ENCODE measurements at places on chromosomes 7 and 10.

DNA sequence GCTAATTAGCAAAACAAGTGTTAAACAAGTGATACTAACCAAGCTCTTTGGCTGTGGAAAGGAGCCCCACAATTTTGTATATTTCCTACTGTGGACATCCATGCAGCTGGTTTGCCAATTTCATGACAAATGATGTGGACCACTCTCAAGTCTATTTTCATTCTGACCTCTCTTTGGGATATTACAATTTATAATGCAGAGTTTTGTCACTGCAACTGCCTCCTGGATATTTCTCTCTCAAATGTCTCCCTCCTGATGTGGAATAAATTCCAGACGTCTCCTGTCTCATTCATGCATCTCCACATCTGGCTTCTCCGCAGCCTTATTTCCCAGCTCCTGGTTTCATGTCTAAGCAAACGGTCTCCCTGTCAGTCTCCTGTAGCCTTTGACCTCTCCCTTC, 80.6 kb upstream of the RHEB start:
- H3K4me3 ChIP-seq, result no peak overlapping the region
- no peak overlapping the region for H3K27ac ChIP-seq
- H3K4me1 ChIP-seq, result no peaks in the 10 kb centered on the region
- DNase-seq, result no peak
- no peaks in the 10 kb centered on the region for H3K27me3 ChIP-seq

GRCh38 chr7:30647589-30648364, 34.5 kb downstream of the CRHR2 start:
- H3K4me3 ChIP-seq, result no peak overlapping the region
- DNase-seq, result no peak
- H3K27ac ChIP-seq, result no peak overlapping the region
- H3K27me3 ChIP-seq, result no peaks in the 10 kb centered on the region
- H3K36me3 ChIP-seq, result peaks cover 19% of the 10 kb centered on the region

DNA sequence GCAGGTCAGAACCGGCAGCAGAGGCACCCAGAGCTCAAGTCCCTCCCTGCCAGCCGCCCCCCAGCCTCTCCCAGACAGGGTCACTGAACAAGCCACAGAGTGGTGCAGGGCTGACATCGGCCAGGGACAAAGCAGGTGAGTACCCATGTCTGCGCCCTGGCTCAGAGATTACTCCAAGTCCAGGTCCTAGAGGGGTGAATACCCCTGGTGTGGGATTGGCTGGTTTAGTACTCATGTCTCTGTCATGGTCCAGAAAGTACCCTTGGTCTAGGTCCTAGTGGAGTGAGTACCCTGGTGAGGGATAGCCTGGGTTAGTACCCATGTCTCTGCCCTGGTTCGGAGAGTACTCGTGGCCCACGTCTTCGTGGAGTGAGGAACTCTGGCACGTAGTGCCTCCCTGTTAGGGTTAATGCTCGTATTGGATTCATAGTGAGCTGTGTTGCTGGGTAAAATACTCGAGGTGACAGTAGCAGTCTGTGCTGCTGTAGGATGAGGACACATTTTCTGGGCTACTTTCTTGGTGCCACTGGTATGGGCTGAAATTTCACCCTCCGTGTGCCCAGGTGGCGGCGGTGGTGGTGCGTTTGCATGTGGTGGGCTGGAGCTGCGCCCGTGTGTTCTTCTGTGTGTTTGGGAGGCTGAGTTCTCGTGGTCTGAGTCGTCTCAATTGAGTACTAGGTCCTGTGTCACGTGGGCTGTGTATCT, 25.5 kb upstream of the KNDC1 start:
- no peaks in the 10 kb centered on the region for H3K36me3 ChIP-seq
- H3K27ac ChIP-seq, result no peak overlapping the region
- H3K4me1 ChIP-seq, result peaks cover 2% of the 10 kb centered on the region
- no peak for DNase-seq
- H3K4me3 ChIP-seq, result no peak overlapping the region

- no peak overlapping the region for H3K27ac ChIP-seq
- no peak for DNase-seq
- no peak overlapping the region for H3K4me3 ChIP-seq
- H3K27me3 ChIP-seq, result peaks cover 24% of the 10 kb centered on the region
Observed at GRCh38 chr7:148622887-148623585, 32.5 kb downstream of the C7orf33 start.

DNA sequence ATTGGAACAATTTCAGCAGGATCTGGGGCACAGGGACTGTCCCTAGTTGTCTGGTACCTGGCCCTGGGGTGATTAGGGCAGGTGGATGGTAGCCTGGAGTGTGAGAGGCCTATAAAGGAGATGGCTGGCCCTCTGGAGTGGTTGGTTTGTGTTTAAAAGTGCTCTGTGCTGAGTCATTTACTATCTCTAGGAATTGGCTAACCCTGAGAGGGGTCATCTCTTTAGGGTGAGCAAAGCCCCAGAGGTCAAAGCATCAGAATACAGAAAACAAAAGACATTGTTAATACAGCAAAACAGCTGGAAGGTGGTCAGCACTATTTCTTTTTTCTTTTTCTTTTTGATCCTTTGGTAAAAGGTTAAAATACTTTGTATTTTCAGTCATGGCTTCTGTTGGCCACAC, 43.4 kb upstream of the BMPER start:
- DNase-seq, result no peak
- no peaks in the 10 kb centered on the region for H3K36me3 ChIP-seq
- no peak overlapping the region for H3K4me3 ChIP-seq
- no peak overlapping the region for H3K27ac ChIP-seq
- H3K4me1 ChIP-seq, result no peaks in the 10 kb centered on the region
- peaks cover 2% of the 10 kb centered on the region for H3K27me3 ChIP-seq

DNA sequence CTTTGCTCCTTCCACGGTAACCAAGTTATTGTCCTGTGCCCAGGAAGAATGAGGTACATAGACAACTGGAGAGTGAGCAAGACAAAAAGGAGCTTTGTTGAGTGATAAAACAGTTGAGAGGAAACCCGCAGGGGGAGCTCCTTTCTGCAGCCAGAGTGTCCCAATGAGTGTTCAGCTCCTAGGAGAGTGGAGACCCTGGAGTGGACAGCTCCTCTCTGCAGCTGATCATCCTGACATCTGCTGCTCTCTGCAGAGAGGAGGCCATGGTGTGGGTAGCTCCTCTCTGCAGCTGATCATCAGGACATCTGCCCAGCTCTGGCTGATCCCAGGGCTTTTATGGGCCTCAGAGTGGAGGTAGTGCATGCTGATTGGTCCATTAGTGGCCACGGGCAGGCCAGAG, 53.4 kb upstream of the PCDH15 start:
- H3K36me3 ChIP-seq, result no peaks in the 10 kb centered on the region
- H3K27ac ChIP-seq, result no peak overlapping the region
- no peak for DNase-seq
- H3K27me3 ChIP-seq, result no peaks in the 10 kb centered on the region

DNA sequence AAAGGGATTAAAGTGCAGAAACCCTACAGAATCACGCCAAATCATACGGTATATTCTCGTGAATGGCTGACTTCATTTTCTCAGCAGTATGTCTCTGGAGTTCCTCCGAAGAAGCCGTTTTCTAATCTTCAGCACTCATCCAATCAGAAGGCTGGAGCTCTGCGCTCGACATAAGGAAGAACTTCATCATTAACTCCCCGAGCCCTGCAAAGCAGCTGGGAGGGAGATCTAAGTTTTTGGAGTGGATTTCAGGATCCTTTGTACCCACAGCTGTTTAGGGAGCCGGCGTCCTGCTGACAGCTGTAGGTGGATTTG, 40.7 kb upstream of the SDK1 start:
- no peaks in the 10 kb centered on the region for H3K4me1 ChIP-seq
- no peak overlapping the region for H3K27ac ChIP-seq
- no peaks in the 10 kb centered on the region for H3K36me3 ChIP-seq
- H3K4me3 ChIP-seq, result peak overlapping the region; percentile 13
- peaks cover 21% of the 10 kb centered on the region for H3K27me3 ChIP-seq
- DNase-seq, result no peak

GRCh38 chr10:127736222-127736914, 617 bp upstream of the FOXI2 start:
- peaks cover 33% of the 10 kb centered on the region for H3K27me3 ChIP-seq
- no peaks in the 10 kb centered on the region for H3K4me1 ChIP-seq
- no peaks in the 10 kb centered on the region for H3K36me3 ChIP-seq
- no peak overlapping the region for H3K27ac ChIP-seq
- H3K4me3 ChIP-seq, result no peak overlapping the region

DNA sequence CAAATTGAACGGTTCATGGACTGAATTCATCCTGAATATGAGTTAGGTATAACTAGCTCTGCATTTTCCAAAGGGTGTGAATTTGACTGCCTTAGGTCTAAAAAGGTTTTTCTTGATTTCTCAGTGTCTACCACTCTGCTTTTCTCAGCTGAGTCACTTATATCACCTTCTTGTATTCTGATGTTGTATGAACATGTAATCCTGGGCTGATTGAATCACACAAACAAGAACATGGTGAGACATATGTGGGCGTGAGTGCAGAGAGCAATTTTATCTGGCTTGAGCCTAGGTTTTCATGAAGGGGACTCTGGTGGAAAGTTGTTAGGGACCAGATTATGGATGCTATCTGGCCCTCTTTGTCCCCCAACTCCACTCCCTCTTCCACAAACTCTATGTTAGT, 239.8 kb downstream of the SUGCT start:
- H3K4me1 ChIP-seq, result no peaks in the 10 kb centered on the region
- no peak overlapping the region for H3K4me3 ChIP-seq
- DNase-seq, result no peak
- no peaks in the 10 kb centered on the region for H3K36me3 ChIP-seq
- H3K27ac ChIP-seq, result no peak overlapping the region

- peaks cover 24% of the 10 kb centered on the region for H3K4me1 ChIP-seq
- H3K36me3 ChIP-seq, result peaks cover 2% of the 10 kb centered on the region
- H3K4me3 ChIP-seq, result no peak overlapping the region
- no peaks in the 10 kb centered on the region for H3K27me3 ChIP-seq
- DNase-seq, result no peak
Observed at GRCh38 chr10:124667425-124668345, 76.5 kb downstream of the FAM53B start.

DNA sequence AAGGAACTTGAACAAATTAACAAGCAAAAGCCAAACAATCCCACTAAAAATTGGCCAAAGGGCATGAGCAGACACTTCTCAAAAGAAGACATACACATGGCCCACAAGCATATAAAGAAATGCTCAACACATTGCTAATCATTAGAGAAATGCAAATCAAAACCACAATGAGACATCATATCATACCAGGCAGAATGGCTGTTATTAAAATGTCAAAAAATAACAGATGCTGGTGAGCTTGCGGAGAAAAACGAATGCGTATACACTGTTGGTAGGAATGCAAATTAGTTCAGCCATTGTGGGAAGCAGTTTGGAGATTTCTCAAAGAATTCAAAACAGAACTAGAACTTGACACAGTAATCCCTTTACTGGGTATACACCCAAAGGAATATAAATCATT, 311.7 kb upstream of the HPS1 start:
- H3K27ac ChIP-seq, result no peak overlapping the region
- no peak overlapping the region for H3K4me3 ChIP-seq
- no peaks in the 10 kb centered on the region for H3K4me1 ChIP-seq
- no peaks in the 10 kb centered on the region for H3K36me3 ChIP-seq
- H3K27me3 ChIP-seq, result no peaks in the 10 kb centered on the region

DNA sequence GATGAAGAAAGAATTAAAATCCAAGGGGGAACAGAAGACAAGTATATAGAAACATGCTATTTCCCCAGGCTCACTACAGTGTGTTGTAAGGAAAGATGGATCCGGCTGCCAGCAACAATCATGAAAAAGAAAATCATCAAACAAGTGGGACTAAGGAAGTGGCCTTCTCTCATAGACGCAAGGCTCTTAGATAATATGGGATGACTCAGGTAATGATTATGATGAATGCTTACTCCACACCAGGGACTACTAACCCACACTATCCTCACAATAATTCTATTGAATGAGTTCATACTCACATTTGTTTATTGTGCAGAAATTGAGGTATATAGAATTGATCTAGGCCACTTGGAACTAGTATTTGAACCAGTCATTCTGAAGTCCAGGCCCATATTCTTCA, 111.2 kb upstream of the BET1 start:
- H3K36me3 ChIP-seq, result no peaks in the 10 kb centered on the region
- no peak overlapping the region for H3K27ac ChIP-seq
- no peaks in the 10 kb centered on the region for H3K27me3 ChIP-seq
- no peaks in the 10 kb centered on the region for H3K4me1 ChIP-seq

- H3K27ac ChIP-seq, result no peak overlapping the region
- H3K4me1 ChIP-seq, result peaks cover 24% of the 10 kb centered on the region
- no peak overlapping the region for H3K4me3 ChIP-seq
- no peaks in the 10 kb centered on the region for H3K27me3 ChIP-seq
Observed at GRCh38 chr7:101885597-101885955, 68.2 kb downstream of the CUX1 start.

GRCh38 chr7:140635345-140635744, 5.3 kb downstream of the DENND2A start:
- H3K4me3 ChIP-seq, result no peak overlapping the region
- peaks cover 9% of the 10 kb centered on the region for H3K4me1 ChIP-seq
- no peak for DNase-seq

- no peak overlapping the region for H3K27ac ChIP-seq
- no peaks in the 10 kb centered on the region for H3K4me1 ChIP-seq
- H3K4me3 ChIP-seq, result no peak overlapping the region
- no peak for DNase-seq
- H3K36me3 ChIP-seq, result no peaks in the 10 kb centered on the region
Observed at GRCh38 chr7:30240106-30240800, 44.1 kb upstream of the ZNRF2 start.

DNA sequence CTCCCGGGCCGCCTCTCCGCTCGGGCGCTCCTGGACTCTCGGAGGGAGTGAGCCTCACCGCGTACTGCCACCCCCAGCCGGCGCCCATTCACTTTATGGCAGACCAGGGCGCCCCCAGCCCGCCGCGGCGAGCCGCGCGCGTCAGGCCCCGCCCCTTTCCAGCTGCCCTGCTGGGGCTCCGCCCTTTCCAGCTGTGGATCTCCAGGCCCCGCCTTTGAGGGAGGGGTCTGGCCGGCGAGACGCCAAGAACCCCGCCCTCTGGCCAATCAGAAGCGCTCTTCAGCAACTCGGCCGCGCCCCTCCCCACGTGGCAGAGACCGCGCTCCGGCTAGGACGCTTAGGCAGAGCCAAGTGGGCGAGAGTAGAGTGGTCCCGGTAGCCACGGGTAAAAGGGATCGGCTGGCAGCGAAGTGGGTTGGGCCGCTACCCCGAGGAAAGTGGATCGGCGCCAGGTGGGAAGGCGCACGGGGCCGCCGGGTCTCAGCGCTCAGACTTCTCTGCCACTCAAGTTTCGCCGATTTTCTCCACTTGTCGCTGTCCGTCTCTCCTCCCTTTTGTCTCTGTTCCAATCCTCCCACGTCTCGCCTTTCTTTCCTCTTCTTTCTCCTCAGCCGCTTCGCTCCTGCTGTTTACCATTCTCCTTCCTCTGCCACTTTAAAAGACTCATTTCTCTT, at the start of gene PITX3:
PITX3 (minus strand) TSS at position 69 of the 674 bp plus-strand sequence. CDS start 9,432 bp downstream, outside the sequence.
- DNase-seq, result peak; percentile 92
- H3K4me1 ChIP-seq, result peaks cover 30% of the 10 kb centered on the region
- no peak within 1 kb of the TSS for H3K27ac ChIP-seq
- H3K36me3 ChIP-seq, result peaks cover 3% of the 10 kb centered on the region
- peaks cover 48% of the 10 kb centered on the region for H3K27me3 ChIP-seq

- H3K4me3 ChIP-seq, result no peak overlapping the region
- H3K27ac ChIP-seq, result no peak overlapping the region
- no peaks in the 10 kb centered on the region for H3K4me1 ChIP-seq
- H3K36me3 ChIP-seq, result no peaks in the 10 kb centered on the region
Observed at GRCh38 chr10:61890430-61890829, 11.1 kb upstream of the ARID5B start.

GRCh38 chr10:66752714-66753113, 173.1 kb upstream of the LRRTM3 start:
- H3K4me1 ChIP-seq, result no peaks in the 10 kb centered on the region
- H3K27me3 ChIP-seq, result no peaks in the 10 kb centered on the region
- no peak overlapping the region for H3K27ac ChIP-seq
- no peaks in the 10 kb centered on the region for H3K36me3 ChIP-seq
- H3K4me3 ChIP-seq, result no peak overlapping the region
